ENCODE measurements at places on chromosomes 2 and 18. TPM values are rescaled to one million over a fixed set of nuclear protein-coding genes. Genes with fewer than 3 reads are reported as not detected.

MPP4 gene
- total RNA-seq = 0.15 TPM

CYTIP gene
- 357 TPM for total RNA-seq

MC4R gene
- not detected for total RNA-seq

DPYSL5 gene
- not detected for total RNA-seq

HOXD3 gene
- total RNA-seq = not detected

UGT1A6 gene
- total RNA-seq = not detected

DAW1 gene
- not detected for total RNA-seq

NEU4 gene
- total RNA-seq = 6.6 TPM

CROCC2 gene
- total RNA-seq = 0.14 TPM

MARCO gene
- total RNA-seq = 0.75 TPM

LRRFIP1 gene
- total RNA-seq = 188 TPM

PTPRM gene
- total RNA-seq = 13.2 TPM

DNA sequence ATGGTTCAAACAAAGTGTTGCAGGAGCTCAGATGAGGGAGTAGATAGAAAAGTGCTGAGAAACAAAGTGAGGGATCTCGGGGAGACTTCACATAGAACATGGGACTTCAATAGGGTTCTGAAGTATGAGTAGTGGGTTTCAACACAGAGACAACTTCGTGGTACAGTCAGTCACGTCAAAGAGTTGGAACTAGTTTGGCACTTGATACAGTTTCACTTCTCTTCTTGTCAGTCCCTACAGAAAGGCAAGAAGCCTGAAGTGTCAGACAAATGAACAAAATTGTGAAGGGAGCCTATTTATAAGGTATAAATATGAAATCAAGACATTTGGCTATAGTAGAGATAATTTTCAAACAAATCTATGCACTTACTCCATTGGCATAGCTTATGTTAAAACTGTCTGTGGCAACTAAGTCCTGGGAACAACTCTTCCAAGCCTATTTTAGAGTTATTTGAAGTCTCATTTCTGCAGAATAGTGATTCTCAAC lies 338.0 kb downstream of the TDRD15 start:
- DNase-seq = no peak

- no peak for DNase-seq
Observed at GRCh38 chr2:2706306-2706705, 375.2 kb upstream of the MYT1L start.

DNA sequence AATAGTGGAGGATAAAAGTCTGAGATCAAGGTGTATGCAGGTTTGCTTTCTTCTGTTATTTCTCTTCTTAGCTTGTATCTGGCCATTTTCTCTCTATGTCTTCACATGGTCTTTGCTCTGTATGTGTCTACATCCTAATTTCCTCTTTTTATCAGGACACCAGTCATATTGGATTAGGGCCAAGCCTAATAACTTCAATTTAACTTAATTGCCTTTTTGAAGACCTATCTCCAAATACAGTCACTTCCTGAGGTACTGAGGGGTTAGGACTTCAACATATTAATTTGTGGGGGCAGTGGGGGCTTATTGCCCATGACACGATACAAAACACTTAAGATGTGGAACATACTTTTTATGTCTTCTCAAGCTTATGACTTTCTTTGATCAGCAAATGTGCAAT lies 632.9 kb upstream of the CELF4 start:
- DNase-seq = no peak

GRCh38 chr2:63494100-63494499 lies 94.2 kb downstream of the WDPCP start:
- DNase-seq = no peak

DNA sequence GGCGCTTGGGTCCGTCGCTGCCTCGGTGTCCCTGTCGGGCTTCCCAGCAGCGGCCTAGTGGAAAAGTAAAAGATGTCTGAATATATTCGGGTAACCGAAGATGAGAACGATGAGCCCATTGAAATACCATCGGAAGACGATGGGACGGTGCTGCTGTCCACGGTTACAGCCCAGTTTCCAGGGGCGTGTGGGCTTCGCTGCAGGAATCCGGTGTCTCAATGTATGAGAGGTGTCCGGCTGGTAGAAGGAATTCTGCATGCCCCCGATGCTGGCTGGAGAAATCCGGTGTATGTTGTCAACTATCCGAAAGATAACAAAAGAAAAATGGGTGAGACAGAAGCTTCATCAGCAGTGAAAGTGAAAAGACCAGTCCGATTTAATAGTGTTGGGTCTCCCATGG lies 8.0 kb downstream of the HES6 start:
- DNase-seq = no peak

GRCh38 chr2:231102772-231103171 lies 22.1 kb downstream of the HTR2B start:
- DNase-seq = no peak

DNA sequence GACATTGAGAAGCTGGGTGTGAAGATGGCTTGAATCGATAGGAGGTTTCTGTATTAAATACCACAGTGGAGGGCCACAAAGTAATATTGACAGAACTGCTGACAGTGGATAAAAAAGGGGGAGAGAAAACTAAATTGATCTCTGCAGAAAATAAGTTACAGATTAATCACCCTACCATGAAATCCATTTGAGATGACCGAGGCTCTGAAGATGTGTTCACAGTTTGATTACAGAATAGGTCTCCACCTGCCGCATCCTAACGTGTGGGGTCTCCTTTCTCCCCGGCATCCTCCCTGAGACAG lies 165.6 kb downstream of the EIPR1 start:
- no peak for DNase-seq

- DNase-seq = no peak
Observed at GRCh38 chr2:122451040-122451439, 695.6 kb downstream of the TSN start.

DNA sequence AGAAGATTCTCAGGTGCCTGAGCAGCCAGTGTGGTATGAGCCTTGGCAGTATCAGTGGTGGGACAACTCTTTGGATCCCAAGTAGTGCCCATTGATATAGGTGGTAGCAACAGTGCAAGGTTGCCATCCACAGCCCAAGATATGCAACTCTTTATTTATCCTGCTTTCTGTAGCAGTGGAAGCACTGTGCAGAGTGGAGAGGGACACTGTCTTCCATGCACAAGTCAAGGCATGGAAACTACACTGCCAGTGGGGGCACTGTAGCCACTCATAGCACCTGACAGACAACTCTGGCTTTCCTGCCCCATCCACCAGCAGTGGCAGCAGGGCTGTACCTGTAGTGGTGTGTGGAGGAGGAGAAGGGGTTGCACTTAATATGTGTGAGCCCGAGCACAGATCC lies 409.6 kb upstream of the TMEFF2 start:
- DNase-seq = no peak

DNA sequence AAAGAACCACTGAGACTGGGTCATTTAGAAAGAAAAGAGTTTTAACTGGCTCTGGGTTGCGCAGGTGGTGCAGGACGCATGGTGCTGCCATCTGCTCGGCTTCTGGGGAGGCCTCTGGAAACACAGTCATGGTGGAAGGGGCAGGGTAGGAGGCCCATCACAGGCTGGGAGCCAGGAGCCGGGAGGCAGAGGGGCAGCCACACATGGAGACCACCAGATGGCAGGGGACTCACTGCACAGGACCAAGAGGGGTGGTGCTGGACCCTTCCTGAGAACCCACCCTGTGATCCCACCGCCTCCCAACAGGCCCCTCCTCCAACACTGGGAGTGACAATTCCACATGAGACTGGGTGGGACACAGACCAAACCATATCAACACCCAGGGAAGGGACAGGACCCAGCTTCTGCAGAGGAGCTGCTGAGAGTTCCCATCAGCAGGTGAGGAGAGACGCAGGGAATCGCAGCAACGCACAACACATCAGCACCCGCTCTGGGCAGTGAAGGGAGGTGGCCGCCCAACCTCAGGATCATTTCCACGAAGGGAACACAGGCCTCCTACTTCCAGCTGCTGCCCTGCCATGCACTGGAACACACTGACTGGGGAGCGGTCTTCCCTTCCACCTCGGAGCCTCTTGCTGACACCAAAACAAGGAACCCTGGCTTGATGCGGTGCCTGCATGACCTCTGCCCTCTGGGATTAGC lies 130.7 kb downstream of the TPO start:
- no peak for DNase-seq

GRCh38 chr2:230360028-230360427 lies 33.0 kb downstream of the SP140L start:
- no peak for DNase-seq
